ENCODE measurements at places on chromosomes 7 and 10.

DNA sequence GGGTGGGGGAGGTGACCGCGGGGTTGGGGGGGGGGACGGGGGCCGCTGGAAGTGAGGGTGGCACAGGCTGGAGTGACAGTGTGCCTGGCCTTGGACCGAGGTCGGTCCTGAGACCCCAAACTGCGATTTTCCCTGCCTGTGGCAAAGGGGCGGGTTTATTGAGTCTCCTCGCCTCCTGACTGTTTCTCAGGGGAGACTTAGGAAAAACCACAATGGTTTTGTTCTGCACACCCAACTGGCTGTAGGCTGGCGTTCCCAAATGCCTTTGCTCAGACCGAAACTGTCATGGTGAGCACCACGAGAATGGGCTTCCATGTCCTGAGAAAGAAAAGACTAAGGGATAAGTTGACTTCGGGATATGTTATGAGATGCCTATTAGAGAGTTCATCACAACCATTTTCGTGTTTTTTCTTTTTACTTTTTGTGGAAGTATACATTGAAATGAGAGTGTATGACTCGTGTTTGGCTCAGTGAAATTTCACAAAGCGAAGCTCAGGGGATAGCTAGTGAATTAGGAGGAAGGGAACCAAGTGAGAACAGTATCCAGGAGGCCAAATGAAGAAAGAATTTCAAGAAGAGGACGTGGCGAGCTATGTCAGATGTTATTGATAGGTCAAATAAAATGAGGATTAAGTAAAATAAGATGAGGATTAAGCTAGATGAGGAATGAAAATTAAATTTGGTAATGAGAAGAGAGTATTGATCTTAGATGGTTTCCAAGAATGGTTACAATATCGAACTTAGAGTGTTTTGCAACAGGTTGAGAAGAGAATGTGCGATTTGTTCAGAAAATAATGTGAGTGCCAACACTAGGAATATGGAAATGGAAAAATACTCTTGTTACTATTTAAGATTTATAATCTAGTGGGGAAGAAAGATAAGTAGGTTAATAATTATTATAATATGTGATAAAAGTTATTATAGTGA, 918 bp downstream of the NET1 start:
- DNase-seq, result no peak

DNA sequence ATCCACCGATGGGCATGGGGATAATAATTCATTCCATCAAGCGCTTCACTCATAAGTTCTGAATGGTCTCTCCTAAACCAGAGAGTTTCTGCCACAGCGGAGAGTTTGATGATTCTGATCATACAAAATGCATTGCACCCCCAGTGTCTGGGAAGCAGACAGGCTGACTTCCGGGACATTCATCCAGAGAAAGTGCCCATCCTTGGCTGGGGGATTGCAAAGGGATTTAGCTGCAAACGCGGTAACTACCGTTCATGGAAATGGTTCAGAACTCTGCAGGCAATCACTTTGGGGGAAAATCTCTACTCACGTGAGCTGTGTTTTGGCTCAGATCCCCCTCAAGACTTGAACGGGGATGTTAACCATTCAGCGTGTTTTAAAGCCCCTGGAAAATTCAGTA, 33.4 kb upstream of the CALN1 start:
- no peak for DNase-seq

DNA sequence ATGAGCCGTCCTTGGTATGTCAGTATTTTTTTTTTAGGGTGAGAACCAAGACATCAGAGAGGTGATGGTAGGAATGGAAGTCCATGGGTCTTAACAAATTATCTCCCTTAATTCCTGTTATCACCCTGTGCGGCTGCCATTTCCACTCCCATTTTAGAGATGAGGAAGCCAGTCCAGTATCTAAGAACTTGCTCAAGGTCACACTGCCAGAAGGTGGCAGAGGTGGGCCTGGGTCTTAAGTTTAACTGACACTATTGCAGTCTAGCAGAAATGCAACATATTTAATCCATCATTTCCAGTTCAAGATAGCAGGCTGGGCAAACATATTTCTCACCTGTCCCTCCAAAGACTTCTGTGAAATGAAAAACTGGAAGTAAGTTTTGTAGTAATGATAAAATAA, 108.3 kb downstream of the GLI3 start:
- no peak for DNase-seq

DNA sequence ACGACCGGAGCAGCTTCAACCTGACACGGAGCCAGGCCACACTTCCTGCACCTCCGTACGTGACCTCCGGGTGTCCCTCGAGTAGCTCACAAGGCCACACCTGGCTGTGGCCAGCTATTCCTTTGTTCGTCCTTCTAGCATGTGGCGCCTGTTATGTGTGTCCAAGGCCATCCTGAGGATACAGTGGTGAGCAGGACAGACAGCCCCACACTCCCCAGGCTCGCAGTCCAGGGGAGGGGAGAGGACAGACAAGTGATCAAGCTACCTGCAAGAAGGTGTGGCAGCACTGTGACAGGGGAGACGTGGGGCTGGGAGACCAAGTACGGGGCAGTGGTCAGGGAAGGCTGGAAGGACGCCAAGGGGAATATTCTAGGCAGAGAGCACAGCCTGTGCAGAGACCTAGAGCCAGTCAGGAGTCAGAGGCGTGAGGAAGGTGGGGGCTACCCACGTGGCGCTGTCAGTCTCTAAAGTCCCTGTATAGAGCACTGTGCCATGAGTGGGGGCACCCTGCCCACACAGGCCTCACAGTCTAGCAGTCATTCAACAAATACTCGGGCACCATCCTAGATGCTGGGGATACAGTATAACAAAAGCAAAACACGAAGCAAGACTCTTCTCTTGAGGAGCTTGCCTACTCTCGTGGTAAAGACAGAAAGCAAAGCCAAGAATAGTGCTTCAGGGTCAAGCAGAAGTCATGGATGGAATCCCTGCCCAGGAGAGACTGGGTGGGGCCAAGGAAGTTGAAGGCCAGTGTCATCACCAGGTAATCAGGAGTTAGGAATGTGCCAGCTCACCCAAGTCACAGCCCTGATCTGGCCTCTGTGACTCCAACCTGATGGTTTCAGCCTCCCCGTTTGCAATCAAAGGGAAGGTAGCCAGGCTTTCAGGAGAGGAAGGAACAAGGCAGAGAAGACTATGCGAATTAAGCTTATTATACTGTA, 58.6 kb downstream of the PROSER2 start:
- DNase-seq, result no peak

GRCh38 chr10:110059925-110060324, 52.1 kb downstream of the ADD3 start:
- DNase-seq, result no peak

DNA sequence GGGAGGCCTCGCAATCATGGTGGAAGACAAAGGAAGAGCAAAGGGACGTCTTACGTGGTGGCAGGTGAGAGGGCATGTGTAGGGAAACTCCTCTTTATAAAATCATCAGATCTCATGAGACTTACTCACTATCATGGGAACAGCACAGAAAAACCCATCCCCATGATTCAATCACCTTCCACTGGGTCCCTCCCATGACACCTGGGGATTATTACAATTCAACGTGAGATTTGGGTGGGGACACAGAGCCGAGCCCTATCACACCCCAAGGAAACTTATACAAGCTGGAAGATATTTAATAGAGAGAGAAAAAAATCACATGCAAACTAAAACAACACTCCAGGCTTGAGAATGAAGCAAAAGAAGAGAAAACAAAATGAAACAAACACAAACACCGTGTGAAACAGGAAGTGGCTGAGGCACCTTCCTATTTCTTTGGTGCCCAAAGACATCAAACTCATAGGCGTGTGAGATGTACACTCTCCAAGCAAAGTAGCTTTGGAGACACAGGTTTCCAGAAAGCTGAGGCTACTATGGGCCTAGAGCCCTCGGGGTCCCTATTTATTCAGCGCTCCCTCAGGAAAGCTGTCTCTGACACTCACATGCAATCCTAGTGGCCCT, 97.2 kb downstream of the PRKCQ start:
- no peak for DNase-seq

Data from NCI-H1048 (cell line).